Right atrium auricular region (tissue), 2 donors: ENCODE measurements at places on chromosomes 11 and 22.

DNA sequence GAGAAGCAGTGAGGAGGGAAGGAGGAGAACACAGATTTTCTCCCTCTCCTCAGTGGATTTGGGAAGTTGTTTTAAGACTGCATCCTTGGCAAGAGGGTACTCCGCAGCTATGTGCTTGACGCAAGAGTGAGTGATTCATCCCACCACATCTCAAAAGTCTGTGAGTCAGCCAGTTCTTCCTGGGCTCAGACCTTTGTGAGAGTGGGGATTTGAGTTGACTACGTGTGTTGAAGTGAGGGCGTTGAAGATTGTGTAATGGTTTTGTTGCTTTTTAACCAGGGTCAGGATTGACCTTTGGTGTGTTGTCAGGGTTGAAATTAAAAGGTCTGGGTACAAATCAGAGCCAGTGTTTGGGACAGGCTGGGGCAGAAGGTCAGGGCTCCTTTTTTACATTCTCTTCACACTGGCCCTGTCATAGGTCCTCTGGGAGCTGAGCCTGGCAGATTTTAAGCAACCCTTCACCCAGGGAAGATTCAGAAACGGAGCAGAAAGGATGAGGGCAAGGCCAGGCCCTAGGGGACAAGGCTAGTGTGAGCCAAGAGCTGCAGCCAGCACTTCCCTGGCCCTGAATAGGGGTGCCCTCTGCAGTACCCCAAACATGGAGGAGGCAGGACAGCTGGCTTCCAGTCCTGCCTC is 4.2 kb upstream of the C11orf86 start:
- no peaks in the 10 kb centered on the region for H3K36me3 ChIP-seq
- H3K27me3 ChIP-seq: no peaks in the 10 kb centered on the region
- peaks cover 6% of the 10 kb centered on the region for H3K4me1 ChIP-seq
- H3K4me3 ChIP-seq: no peak overlapping the region
- peak overlapping the region; percentile 66 for H3K27ac ChIP-seq

- H3K27me3 ChIP-seq: no peaks in the 10 kb centered on the region
- no peak overlapping the region for H3K27ac ChIP-seq
- DNase-seq: no peak
- H3K4me3 ChIP-seq: no peak overlapping the region
- no peaks in the 10 kb centered on the region for H3K4me1 ChIP-seq
- no peaks in the 10 kb centered on the region for H3K36me3 ChIP-seq
Measured at GRCh38 chr11:78467370-78467769, 49.8 kb upstream of the GAB2 start.

- H3K4me3 ChIP-seq: no peak overlapping the region
- H3K4me1 ChIP-seq: no peaks in the 10 kb centered on the region
- no peaks in the 10 kb centered on the region for H3K27me3 ChIP-seq
- DNase-seq: no peak
- H3K27ac ChIP-seq: no peak overlapping the region
Measured at GRCh38 chr11:72000202-72000867, 1.6 kb downstream of the IL18BP start.

DNA sequence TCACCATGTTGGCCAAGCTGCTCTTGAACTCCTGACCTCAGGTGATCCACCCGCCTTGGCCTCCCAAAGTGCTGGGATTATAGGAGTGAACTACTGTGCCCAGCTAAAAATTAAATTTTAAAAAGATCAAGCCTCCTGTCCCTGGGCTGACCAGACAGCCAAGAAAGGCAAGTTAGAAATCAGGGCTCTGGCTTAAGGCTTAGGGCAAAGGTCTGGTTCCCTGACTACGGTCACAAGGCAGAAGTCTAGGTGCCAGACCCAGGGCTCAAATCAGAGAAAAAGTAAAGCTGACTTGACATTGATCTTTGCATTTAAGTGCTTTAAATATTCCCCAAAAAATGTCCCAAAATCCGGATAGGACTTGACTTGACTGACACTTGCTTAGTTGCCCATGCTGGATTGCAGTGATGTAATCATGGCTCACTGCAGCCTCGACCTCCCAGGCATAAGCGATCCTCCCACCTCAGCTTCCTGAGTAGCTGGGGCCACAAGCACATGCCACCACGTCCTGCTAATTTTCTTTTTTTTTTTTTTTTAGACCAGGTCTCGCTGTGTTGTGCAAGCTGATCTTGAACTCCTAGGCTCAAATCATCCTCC is 17.3 kb upstream of the CRKL start:
- H3K4me1 ChIP-seq: no peaks in the 10 kb centered on the region
- no peak overlapping the region for H3K27ac ChIP-seq
- no peaks in the 10 kb centered on the region for H3K36me3 ChIP-seq
- no peak for DNase-seq
- no peak overlapping the region for H3K4me3 ChIP-seq

DNA sequence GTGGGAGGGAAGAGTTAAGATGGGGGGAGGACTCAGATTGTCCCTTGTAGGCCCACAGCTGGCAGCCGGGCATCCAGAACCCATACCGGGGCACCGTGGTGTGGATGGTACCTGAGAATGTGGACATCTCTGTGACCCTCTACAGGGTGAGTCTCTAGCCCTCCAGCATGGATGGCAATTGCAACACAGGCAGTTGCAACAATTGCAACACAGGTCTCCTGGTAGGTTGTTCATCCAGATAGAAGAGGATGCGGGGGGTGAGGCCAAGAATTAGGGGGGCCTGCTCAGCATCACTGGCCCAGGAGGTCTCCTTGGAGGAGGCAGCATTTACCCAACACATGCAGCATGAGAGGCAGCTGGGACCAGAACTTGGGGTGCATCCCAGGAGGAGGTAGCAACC is 3.4 kb downstream of the EHBP1L1 start:
- H3K36me3 ChIP-seq: peaks cover 48% of the 10 kb centered on the region
- H3K27ac ChIP-seq: no peak overlapping the region
- no peak overlapping the region for H3K4me3 ChIP-seq
- H3K27me3 ChIP-seq: no peaks in the 10 kb centered on the region
